ENCODE measurements at places on chromosomes 5 and 9. TPM values are rescaled to one million over a fixed set of nuclear protein-coding genes. Genes with fewer than 3 reads are reported as not detected.

PPP3R2 gene
- total RNA-seq = not detected

ANKRD55 gene
- 1.4 TPM for total RNA-seq

ORM2 gene
- total RNA-seq = not detected

DNA sequence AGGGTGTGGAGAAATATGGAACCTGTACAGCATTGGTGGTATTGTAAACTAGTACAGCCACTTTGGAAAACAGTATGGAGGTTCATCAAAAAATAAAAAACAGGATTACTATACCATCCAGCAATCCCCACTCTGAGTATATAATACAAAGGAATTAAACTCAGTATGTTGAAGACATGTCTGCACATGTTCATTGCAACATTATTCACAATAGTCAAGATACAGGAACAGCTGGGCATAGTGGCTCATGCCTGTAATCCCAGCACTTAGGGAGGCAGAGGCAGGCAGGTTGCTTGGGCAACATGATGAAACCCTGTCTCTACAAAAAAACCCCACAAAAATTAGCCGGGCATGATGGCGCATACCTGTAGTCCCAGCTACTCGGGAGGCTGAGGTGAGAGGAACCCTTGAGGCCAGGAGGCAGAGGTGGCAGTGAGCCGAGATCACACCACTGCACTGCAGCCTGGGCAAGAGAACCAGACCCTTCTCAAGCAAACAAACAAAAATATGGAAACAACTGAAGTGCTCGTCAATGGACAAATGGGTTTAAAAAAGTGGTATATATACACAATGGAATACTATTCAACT is 63.6 kb downstream of the TMEM174 start:
- no peak overlapping the region for H3K27ac ChIP-seq
- no peak for DNase-seq
- no peaks in the 10 kb centered on the region for H3K4me1 ChIP-seq
- peaks cover 48% of the 10 kb centered on the region for H3K27me3 ChIP-seq

- H3K27me3 ChIP-seq = no peaks in the 10 kb centered on the region
- no peak overlapping the region for H3K27ac ChIP-seq
- no peak for DNase-seq
- H3K4me3 ChIP-seq = no peak overlapping the region
- H3K36me3 ChIP-seq = no peaks in the 10 kb centered on the region
Observed at GRCh38 chr5:144048259-144048856, 122.1 kb downstream of the YIPF5 start.

DNA sequence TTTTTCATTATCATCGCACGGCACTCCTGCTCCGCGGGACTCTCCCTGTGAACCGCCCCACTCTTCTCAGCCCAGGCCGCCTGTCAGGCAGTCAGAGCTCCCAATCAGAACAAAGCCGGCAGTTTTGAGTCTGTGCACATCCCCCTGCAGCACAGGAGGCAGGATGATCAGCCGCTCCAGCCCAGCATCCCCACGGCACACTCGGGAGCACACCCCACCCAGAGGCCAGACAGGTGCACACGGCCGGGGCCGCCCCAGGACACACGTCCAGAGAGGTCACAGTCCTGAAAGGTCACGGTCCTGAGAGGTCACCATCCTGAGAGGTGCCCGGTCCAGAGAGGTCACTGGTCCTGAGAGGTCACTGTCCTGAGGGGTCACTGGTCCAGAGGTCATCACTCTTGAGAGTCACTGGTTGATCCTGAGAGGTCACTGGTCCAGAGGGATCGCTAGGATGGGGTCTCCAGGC is 8.4 kb downstream of the TPPP start:
- no peak overlapping the region for H3K4me3 ChIP-seq
- no peaks in the 10 kb centered on the region for H3K36me3 ChIP-seq
- no peaks in the 10 kb centered on the region for H3K27me3 ChIP-seq
- DNase-seq = no peak
- no peak overlapping the region for H3K27ac ChIP-seq
